ENCODE measurements at places on chromosomes 3 and 15.

GRCh38 chr3:119380697-119381096, 82.7 kb downstream of the TMEM39A start:
- DNase-seq: no peak

DNA sequence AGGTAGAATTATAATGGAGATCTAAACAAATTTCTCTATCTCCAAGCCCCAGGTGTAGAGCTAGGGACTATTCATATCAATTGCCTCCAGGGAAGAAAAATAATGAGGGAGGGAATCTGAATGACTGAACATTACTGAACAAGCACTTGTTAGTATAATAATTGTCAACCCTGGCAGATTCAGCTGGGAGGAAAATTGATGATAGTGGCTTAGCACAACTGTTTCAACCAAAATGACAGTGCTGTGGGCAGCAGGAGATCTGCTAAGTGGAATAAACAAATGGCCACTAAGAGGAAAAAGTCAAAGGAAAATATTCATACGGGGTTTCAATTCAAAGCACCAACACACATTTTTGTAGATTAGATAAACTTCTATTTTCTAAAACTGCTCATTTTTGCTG, 294.9 kb upstream of the ZNF385D start:
- DNase-seq: no peak

- no peak for DNase-seq
Measured at GRCh38 chr3:64830681-64831080, 142.9 kb upstream of the ADAMTS9 start.

- no peak for DNase-seq
Measured at GRCh38 chr3:3603351-3603750, 195.9 kb upstream of the LRRN1 start.

DNA sequence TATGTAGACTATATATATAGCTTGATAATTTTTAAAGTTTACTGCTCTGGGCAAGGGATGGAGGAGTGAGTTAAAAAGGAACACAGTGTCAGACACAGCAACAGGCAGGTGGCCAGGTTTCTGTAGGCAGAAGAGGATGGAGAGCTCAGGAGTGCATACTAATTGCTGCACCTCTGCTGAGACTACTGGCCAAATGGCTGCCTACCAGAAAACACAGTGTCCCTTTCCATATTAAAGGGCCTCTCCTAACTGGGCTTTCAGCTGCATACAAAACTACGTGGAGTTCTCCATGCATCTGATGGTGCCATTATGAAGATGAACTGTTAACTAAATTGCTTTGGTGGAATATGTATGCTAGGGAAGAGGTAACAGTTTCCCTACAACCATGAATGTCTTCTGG, 1.8 kb downstream of the ATP13A4 start:
- DNase-seq: no peak

GRCh38 chr3:64059484-64060175, 36.3 kb upstream of the PSMD6 start:
- DNase-seq: no peak

DNA sequence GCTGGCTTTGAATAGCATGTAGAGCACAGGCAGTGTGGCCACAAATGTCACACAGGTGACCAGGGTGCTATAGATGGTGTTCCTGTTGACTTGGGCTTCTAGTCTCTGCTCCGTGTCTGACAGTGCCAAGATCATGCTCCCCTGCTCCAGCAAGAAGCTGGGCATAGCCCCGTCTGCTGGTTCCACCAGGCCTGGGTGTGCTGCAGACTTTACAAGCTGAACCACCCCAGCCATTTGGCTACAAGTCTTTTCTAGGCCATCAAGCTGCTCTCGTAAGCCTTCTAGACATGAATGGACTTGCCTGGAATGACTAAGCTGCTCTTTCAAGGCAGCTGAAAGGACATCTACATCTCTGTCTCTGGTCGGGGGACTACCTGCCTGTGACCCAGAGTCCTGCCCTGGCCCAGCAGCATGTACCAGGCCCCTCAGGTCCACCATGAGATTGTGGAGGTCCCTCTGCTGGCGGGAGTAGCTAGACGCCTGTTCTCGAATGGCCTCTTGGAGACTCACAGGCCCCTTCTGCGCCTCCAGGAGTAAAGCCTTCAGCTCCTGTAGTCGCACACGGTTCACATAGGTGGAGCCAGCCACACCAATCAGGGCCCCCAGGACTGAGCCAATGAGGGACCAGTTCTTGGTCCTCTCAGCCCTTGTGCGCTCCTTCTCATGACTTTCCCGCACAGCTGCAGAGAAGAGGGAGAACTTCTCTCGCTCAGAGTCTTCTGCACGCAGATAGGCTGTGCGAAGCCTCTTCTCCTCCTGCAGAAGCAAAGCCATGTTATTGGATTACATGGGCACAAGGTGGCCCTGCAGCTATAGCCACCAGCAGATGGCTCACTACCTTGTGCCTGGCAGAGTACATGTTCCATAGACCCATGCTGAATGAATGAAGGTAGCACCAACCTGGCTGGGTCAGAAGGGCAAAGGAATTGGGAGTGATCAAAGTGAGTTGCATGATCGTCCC, 2.8 kb upstream of the PLXNB1 start:
- peak; percentile 19 for DNase-seq

GRCh38 chr3:160618363-160618762, 53.0 kb upstream of the KPNA4 start:
- no peak for DNase-seq
